ENCODE measurements at places on chromosomes 13 and 19.

DNA sequence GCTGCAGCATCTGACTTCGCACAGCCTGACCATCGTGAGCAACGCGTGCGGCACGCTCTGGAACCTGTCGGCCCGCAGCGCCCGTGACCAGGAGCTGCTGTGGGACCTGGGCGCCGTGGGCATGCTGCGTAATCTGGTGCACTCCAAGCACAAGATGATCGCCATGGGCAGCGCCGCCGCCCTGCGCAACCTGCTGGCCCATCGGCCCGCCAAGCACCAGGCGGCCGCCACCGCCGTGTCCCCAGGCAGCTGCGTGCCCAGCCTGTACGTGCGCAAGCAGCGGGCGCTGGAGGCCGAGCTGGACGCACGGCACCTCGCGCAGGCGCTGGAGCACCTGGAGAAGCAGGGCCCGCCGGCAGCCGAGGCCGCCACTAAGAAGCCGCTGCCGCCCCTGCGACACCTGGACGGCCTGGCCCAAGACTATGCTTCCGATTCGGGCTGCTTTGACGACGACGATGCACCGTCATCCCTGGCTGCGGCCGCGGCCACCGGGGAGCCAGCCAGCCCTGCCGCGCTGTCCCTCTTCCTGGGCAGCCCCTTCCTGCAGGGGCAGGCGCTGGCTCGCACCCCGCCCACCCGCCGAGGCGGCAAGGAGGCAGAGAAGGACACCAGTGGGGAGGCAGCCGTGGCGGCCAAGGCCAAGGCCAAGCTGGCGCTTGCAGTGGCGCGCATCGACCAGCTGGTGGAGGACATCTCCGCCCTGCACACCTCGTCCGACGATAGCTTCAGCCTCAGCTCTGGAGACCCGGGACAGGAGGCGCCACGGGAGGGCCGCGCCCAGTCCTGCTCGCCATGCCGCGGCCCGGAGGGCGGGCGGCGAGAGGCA, 13.6 kb downstream of the C19orf25 start:
- no peak for DNase-seq

- DNase-seq: no peak
These were observed 112.6 kb upstream of the DACH1 start for GRCh38 chr13:71979616-71980015.

- DNase-seq: no peak
These were observed 87.8 kb upstream of the KLF5 start for GRCh38 chr13:72970956-72971355.

GRCh38 chr19:30870876-30871275, 478.4 kb downstream of the TSHZ3 start:
- no peak for DNase-seq

- DNase-seq: no peak
These were observed 19.9 kb downstream of the ONECUT3 start for GRCh38 chr19:1773184-1773583.

- DNase-seq: no peak
These were observed 152.6 kb upstream of the VSTM2B start for GRCh38 chr19:29372921-29373797.

GRCh38 chr13:95527955-95528354, 24.6 kb upstream of the CLDN10 start:
- no peak for DNase-seq

GRCh38 chr19:5002143-5002542, 33.2 kb downstream of the KDM4B start:
- DNase-seq: no peak

GRCh38 chr13:32023096-32023495, 8.5 kb upstream of the FRY start:
- DNase-seq: no peak

GRCh38 chr19:28956421-28956820, 256.5 kb downstream of the UQCRFS1 start:
- no peak for DNase-seq

GRCh38 chr19:35929876-35930275, 6.3 kb upstream of the LRFN3 start:
- DNase-seq: no peak

DNA sequence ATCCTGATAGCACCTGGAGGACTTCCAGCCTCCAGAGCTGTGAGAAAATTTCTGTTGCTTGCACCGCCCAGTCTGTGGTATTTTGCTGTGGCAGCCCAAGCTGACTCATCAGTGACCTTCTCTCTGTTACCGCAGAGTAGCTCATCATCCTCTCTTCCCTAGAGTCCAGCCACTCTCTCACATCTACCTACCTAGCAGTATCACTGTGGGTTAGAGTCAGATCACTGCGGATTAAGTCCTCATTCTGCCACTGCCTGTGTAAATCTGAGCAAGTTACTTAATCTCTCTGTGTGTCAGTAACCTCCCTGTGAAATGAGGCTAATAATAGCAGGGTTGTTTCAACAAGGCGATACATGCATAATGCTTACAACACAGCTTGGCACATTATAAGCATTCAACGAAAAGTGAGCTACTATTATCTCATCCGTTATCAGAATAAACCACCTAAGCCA, 40.3 kb upstream of the USPL1 start:
- DNase-seq: no peak

GRCh38 chr13:25725104-25725503, 326.7 kb downstream of the SHISA2 start:
- DNase-seq: no peak

DNA sequence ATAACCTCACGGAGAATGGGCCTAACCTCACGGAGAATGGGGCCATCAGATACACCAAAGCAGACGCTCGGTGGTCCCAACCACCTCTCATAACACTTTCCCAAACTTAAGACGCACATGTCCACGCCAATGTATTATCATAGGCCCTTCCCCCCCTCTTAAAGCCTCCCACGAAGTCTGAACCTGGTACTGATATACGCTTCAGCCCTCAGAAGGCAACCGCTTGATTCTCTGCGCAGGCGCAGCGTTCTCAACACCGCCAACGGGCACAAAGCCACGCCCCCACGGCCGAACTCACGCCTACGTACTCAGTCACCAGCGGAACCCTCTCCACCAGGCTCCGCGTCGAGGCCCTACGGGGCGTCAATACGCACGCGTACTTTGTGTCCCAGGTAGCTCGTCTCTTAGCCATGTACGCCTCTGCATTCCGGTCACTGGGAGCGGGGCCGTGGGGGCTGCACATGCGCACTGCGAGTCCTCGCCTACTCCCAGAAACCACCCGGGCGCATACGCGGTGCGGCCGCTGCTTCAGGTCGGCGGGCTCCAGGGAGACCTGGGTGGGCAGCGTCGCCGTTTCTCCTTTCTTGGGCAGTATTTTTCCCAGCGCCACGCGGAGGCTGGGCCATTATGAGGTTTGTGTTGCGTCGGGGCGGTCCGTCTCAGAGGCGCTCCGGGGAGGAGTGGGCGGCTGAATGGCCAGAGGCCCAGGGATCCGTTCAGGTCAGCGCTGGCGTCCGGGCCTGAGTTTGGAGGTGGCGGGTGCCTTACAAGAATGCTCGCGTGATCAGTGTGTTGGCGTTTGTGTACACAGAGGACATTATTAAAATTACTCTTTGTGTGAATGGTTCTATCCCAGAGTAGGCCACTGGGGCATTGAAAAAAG, 25.3 kb downstream of the ZNF582 start:
- DNase-seq: peak; percentile 91

DNA sequence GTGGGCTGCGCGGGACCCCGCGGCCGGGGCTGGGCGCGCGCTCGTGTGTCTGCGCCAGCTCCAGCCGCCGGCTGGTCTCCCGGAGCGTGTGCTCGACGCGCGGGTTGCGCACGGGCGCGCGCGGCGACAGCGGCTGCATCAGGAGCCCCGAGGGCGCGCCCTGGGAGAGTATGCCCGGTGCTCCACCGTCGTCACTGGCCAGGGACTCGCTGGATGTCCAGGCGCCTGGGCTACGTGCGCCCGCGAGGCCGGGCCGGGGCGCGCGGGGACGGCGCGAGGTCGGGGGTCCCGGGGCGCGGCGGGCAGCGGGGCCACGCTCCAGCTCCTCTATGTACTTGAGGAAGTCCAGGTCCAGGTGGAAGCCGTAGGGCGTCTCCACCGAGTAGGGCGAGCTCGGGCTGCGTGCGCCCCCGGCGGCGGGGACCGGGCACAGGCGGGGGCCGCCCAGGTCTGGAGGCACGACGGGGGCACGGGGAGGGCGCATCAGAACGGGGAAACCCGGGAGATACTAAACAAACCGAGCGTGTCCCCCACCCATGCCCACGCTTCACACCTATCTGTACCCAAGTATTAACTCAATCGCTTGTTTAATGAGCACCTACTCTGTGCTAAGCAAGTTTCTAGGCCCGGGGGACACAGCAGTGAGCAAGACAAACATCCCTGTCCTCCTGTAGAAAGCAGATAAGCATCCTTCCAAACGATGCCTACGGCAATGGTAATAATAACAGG, 7.6 kb downstream of the KANK3 start:
- DNase-seq: no peak

DNA sequence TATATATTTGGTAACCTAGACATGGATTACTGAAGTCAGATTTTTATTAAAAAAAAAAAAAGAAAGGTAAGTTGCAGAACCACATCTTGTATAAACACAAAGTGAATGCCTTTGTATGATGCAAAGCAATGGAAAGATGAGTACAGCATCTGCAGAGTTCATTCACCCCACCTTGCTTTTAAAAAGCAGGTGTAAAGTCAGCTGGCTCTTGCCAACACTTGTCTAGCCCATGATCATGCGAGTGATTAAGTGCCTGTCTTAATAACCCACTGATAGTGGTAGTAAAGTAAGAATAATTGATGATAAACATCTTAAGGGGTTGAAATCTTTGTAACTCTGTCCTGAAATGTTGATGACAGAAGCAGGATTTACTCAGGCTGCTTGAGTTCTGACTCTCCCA, 710.4 kb downstream of the EFNB2 start:
- DNase-seq: no peak

DNA sequence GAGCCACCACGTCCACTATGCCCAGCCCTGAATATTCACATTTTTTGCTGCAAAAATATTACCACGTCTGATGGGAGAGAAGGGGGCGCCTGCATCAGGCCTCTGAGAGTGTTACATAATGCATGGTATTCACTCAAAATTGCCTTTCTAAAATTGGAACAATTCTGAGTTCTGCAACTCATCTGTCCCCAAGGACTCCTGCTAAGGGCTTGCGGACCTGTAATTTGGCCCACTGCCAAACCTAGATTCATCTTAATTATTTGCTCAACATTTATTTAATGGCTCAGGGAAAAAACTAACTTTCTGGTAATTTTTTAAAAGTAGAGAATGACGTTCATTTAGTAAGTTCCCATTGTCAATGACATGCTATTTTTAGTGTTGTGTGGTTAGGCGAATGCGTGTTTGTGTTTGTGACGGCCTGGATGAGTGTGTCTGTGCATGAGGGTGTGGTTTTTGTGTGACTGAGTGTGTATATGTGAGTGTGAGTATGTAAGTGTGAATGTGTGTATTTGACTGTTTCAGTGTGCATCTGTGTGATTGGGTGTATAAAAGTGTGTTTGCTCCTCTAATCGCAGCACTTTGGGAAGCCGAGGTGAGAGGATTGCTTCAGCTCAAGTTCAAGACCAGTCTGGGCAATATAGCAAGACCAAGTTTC, 8.8 kb downstream of the INAFM1 start:
- no peak for DNase-seq

- DNase-seq: no peak
These were observed 982.6 kb upstream of the ATXN8OS start for GRCh38 chr13:69124996-69125395.

- DNase-seq: no peak
These were observed 26.2 kb upstream of the WDFY2 start for GRCh38 chr13:51557875-51558612.

DNA sequence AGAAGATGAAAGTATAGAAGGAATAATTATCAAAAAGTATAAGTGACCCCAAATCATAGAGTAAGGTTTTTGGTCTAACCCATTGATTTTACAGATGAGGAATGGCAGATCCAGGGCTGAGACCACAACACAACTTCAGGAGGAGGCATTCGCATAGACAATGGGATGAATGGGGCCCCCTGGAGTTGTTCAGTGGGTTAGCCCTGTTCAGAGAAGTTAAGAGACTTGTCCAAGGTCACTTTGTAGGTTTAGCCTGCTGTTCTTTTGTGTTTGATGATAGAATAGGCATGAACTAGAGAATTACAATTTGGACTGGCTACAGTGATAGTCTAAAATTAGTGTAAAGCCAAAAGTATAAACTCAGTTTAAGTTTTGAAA, 233.9 kb downstream of the KCNRG start:
- DNase-seq: no peak
